ENCODE measurements at places on chromosomes 7 and 10.

DNA sequence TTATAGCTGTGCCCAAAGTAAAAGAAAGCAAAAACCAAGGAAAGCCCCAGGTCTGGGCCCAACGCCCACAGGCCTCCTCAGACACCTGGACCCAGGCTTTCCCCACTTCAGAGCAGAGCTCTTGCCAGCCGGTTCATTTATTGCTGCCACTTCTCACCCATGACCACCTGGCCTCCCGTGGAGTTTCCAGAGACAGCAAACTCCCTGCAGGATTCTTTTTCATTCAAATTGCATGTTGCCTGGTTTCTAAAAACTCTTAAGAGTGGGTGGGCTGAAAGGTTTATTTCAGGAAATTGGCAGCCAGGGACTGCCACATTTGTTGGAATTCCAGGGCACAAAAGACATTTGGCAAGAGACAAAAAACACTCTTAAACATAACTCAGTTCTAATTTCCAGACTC, 4.7 kb downstream of the VOPP1 start:
- DNase-seq: no peak

GRCh38 chr10:22620140-22620857, 94.1 kb downstream of the PIP4K2A start:
- no peak for DNase-seq

DNA sequence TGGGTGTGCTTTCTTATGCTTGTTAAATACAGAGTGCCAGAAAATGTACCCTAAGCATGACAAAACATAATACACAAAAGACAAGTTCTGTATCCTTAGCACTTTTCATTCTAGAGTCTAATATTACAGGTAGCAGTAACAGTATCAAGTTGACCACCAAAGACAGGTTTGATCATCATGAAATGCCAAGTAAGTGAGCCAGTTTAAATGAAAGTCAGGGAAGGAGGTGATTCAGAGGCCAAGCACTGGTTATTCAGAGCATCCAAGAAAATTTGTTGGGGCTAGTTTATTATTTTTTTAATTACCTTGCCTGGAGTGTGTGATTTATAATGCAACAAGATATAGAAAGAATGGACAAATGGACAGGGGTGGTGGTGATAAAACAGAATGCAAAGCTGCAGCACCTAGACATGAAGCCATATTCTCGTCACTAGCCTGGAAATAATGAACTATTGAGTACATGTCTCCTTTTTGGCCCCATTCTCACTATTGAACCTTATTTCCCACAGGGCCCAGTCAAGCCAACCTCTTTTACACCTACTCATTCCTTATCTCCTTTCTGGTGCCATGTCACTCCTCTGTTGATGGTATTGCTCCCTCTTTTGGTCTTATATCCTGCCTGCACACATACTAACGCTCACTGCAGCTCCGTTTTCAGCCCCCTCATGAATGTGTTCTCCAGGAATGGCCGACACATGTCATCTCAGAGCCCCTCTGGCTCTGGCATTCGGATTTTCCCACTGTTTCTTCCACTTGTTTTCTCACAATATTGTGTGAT, 78.6 kb upstream of the GLCCI1 start:
- no peak for DNase-seq

DNA sequence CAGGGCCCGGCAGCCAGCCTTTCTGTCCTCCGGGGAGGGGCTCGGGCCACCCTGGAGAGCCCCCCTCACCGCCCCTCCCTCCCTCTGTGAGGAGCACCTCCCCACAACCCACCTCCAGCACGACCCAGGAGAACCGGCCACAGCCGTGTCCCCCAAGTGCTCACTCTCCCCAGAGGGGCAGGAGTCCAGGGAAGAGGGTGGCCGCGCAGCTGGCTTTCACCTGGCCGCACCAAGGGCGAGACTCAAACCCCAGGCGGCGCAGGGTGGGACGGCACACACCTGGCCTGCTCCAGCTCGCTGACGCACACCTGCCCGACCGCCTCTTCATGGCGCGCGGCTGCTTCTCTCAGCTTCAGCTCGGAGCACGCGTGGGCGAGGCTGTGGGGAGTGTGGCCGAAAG, 73.4 kb downstream of the CFAP46 start:
- DNase-seq: no peak

DNA sequence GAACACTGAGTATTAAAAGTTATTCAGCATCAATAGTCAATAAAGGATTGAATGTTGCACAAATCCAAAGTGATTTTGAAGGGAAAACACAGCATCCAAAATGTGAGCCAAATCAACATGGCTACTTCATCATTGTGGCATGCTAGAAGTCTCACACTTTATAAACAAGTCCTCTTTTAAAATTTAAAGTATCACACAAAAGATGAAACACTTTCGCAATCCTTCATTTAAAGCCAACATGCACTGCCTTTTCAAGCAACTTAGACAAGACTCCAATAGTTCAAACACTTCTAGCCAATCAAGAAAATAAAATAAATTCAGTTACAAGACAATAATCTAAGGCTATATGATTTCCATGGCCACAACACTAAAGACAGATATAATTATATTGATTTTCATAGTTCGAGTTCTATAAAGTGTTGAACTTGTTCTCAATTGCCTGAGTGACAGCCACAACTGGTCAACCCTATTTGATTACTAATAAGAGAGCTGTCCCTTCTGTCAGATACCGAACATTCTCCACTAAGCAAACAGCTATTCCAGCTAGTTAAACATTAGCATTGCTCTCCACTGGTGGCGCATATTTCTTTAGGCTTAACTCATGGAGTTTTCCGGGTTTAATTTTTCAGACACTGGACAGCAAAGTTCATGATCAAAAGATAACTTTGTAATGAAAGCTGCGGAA, 8.3 kb downstream of the EBF3 start:
- DNase-seq: no peak

- DNase-seq: peak; percentile 28
Observed at GRCh38 chr7:5143935-5144903, 45.8 kb upstream of the WIPI2 start.

DNA sequence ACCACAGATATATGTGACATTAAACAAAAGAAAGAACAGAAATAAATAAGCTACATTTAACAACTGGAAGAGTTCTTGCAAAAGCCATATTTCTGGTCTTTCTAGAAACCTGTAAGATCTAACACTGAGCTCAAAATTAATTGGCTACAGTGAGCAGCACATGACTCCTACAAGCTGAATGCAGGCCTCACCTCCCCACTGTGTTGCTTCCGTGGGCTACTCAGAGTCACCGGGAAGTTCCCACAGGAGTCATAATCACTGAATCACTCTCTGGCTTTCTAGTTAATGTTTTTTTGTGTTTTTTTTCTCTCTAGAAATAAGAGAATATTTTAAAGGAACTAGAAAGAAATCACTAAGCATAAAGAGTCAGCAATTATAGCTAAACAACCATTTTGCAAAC, 10.2 kb upstream of the MRPS24 start:
- DNase-seq: no peak

DNA sequence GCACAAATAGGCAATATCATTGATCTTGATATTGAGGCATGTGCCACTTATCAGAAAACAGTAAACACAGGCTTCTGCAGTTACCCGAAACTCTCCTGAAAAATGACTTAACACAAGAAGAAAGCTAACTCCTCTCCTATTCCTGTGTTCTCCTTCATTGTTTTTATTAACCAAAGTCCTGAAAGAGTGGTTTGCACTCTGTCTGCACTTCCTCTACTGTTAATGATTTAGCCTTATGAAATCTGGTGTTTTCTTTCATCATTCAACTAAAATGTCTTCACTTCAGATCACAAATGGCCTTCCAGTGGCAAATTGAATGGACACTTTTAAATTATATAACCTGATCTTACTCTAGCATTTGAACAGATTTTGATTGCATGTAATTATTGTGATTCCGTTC, 630.6 kb upstream of the PHF14 start:
- DNase-seq: no peak

DNA sequence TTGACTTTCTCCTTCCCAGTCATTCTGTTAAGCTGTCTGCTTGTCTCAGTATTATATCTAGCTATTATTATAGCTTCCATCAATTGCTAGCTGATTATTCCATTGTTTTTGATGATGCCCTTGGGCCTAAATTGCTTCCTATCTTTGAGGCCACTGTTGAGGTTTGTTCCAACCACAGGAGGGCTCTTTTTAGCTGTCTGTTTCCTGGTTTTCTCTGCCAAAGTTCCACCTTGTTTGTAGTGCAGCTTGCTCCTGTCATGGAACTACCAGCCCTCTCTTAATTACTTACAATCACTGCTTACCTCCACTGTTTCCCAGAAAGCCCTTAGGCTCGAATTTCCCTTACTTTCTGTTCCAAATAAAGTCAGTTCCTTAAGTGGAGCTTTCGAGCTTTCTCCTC, 118.7 kb upstream of the SEC61G start:
- DNase-seq: no peak

- DNase-seq: no peak
Observed at GRCh38 chr7:111262293-111263116, 171.6 kb downstream of the LRRN3 start.

GRCh38 chr10:121540732-121541395, 57.4 kb downstream of the FGFR2 start:
- DNase-seq: no peak

GRCh38 chr10:132321726-132322125, 10.3 kb upstream of the LRRC27 start:
- DNase-seq: no peak

- DNase-seq: no peak
Observed at GRCh38 chr7:501526-501925, 18.1 kb downstream of the PDGFA start.
